ENCODE measurements at places on chromosomes 6 and 20.

DNA sequence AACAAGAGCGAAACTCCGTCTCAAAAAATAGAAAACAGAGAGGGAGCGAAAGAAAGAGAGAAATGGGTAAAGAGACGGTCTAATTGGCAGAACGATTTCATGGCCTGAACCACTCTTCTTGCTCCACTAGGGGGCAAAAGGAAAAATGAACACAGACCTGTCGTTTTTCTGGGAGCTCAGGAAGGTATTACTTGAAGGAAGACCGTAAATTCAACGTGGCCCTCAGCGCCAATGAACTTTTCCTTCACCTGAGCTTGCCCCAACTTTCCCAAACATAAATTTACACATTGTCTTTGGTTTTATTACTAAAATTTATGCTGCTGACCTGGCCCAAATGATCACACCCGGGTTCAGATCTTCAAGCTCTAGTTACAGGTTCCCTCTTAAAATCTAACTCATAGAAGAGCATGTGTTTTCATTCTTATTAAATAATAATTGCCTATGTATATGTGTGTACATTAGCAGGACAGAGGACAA lies 67.3 kb downstream of the ATP9A start:
- DNase-seq = peak; percentile 60

- no peak for DNase-seq
These were observed 5.2 kb downstream of the OR11A1 start for GRCh38 chr6:29451471-29452193.

- no peak for DNase-seq
These were observed 325.9 kb downstream of the PLCB1 start for GRCh38 chr20:8457978-8458377.

GRCh38 chr6:154170106-154170505 lies 131.1 kb downstream of the OPRM1 start:
- no peak for DNase-seq

DNA sequence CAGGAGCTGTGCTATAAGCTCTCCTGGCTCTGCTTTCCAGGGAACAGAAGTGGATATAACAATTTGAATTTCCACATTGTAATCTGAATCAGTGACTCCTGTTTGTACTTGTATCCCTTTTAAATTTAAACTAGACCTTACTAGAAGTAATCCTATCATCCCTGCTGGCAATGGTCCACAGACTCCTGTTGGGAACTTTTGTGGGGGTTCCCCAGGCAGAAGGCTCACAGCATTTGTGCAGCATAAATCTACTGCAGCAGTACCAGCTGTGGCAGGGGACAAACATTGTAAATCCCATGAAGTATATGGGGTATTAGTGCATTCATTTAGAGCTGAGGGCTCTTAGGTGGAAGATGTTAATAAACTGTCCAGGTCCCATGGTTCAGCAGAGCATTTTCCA lies 12.0 kb upstream of the PDCD2 start:
- DNase-seq = no peak

DNA sequence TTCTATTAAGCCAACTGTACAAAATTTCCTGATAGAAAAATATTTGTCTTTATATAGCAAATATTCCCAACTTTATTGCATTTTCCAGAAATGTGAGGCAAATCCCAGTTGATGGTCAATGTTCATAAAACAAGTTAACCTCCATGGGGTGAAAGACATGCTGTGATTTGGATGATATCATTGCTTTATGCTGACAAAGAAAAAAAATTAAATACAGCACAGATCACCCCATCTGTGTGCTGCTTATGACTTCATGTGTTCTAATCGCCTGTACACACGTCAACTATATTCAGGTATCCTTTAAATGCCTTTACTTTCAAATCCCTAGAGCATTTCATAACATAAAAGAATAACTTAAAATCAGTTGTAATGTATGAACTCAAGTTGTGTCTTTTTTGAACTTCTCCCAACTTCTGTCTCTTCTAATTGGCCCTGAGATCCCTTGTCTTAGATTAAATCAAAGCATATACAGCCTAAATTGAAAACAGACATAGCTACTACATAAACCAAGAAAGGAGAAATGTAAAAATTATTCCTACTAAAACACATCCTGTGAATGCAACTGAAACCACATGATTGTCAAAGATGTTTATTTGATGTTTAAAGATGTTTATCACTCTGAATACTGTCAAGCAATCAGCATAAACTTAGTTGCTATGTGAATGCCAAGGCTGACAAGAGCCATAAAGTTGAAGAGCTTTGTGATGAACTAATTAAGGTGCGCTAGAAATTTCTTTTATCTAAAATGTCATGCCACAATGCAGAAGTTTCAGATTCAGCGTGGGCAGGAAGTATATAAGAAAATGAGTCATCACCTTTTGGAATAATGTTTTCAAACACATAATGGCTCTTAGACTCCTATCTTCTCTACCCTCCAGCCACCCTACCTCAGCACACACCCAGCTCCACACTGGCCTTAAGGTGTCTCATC lies 68.7 kb downstream of the FILIP1 start:
- peak; percentile 29 for DNase-seq

- DNase-seq = no peak
These were observed 120.2 kb upstream of the RAB32 start for GRCh38 chr6:146423452-146423851.

DNA sequence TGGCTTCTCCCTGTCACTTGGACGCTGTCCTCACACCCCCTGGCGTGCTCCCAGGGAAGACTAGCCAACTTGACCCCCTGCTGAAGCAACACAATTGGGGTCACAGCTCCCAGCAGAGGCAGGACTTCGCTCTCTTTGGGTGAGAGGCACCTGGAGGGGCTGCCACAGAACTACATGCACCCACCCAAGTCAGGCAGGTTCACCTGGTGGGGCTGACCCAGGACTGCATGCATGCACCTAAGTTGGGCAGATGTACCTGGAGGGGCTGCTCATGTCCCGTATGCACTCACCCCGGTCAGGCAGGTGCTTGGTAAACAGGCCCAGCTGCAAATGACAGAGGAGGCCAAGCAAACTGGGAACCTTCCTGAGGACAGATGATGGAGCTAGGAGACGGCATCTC lies 154.3 kb upstream of the RPS6KA2 start:
- no peak for DNase-seq

GRCh38 chr6:92979281-92979680 lies 440.1 kb downstream of the EPHA7 start:
- DNase-seq = no peak

DNA sequence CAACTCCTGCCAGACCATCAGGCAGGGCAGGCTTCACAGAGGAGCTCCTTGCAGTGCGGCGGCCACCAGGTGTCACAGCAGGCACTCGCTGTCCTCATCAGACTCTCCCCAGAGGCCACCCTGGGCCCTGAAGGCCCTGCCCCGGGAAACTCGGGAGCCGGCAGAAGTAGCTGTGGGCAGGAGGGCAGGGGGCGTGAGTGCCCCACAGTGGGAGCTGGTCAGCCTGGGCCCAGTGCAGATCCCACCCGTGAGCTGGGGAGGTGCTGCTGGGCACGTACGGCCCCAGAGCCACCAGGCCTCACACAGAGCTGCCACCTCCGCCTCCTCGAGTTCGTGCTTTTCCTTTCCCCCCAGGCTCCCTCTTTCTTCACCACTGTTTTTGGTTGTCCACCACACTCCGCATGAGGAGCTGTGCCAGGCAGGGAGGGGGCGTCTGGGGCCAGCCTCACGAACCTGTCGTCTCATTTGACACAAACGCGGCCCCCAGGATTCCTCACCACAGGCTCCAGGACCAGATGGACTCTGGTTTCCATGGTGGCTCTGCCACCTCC lies 33.8 kb downstream of the FRMD1 start:
- no peak for DNase-seq

GRCh38 chr6:107816818-107817217 lies 7.3 kb downstream of the SCML4 start:
- DNase-seq = no peak

- peak; percentile 24 for DNase-seq
These were observed 5.5 kb downstream of the ANKEF1 start for GRCh38 chr20:10040070-10040975.

DNA sequence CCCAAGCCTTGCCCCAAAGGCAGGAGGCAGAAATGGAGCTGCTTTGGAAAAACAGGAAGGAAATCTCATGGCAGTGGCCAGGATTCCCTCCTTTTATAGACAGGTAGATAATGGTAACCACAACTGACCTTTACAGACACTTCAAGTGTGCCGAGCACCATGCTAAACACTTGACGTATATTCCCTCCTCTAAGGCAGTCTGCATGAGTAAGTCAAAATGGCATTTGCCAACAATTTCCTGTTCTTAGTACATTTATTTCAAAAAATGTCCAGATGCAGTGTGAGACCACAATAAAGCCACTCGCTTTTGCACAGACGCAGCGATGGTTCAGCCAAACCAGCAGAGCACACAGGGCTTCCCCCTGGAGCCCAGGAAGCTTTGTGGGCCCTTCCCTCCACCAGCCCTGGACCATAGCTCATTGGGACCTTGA lies 16.5 kb upstream of the GPR6 start:
- no peak for DNase-seq

DNA sequence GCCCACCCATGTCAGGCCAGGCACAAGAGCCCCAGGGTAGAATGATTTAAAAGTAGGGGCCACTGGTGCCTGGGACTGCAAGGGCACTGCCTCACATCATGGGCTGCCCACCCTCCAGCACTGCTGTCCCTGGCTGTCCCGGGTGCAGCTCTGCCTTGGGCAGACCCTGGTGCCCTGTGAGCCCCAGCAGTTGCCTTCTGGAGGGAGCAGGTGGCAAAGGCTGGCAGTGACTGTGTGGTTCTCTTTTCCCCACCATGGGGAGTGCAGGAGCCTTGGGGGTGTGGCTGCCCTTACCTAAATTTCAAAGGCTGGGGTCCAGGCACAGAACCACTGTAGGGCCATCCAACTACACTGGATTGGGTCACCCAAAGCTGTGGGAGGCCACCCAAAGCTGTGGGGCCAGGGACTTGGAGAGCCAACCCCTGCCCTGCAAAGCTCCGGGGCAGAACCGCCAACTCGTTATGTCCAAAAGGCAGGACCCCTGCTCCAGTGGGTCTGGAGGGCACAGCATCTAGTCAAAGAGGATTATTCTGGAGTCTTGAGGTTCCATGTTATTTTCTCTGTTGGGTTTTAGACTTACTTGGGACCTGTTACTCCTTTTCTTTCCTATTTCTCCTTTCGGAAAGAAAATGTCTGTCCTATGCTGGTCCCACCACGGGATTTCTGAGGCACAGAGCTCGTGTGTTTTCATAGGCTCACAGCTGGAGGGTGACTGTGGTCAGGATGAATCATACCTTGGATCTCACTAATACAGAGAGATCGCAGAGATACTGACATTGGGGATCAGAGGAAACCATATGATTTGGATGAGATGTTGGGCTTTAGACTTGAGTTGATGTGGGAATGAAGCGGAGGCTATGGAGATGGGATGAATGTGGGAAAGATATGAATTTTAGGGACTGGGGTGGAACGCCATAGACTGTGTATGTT lies 65.3 kb downstream of the RAMACL start:
- DNase-seq = no peak

DNA sequence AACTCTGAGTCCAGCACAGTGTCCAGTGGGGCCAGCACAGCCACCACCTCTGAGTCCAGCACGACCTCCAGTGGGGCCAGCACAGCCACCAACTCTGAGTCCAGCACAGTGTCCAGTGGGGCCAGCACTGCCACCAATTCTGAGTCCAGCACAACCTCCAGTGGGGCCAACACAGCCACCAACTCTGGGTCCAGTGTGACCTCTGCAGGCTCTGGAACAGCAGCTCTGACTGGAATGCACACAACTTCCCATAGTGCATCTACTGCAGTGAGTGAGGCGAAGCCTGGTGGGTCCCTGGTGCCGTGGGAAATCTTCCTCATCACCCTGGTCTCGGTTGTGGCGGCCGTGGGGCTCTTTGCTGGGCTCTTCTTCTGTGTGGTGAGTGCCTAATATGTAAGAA lies 3.8 kb downstream of the MUC21 start:
- DNase-seq = no peak

DNA sequence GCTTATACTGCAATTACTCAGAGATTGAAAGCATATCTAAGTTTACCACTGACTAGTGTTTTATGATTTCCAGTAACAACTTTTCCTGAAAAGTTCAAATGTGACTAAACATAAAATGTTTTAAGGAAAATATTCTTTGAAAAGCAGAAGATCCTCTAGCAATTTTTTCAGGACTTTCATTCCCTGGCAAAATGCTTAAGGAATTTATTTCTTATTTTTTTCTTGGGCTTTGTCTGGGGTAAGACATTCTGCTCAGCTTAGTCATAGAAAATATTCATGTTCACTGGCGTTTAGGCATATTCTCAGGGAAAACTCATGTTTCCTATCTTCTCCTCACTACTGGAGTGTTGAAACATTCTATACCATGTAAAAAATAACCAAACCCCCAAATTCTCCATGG lies 235.3 kb upstream of the CEP162 start:
- DNase-seq = no peak

GRCh38 chr20:58982406-58983114 lies 1.5 kb downstream of the NELFCD start:
- DNase-seq = no peak

DNA sequence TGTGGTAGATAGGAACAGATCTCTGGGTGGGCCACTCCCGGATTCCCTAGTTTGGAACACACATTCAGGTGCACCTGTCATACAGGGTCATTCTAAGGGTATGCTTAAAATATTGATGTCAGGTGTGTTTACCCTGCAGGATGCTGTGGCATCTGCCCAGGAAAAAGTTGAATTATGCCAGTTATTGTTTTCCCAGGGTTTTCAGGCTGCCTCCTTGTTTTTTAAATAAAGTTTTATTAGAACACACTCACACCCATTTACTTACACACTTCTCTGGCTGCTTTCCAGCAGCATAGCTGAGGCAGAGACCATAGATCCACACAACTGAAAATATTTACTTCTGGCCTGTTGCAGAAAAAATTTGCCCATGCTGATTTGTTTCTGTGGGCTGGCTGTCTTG lies 76.5 kb downstream of the PHACTR3 start:
- no peak for DNase-seq

GRCh38 chr6:133951227-133951626 lies 1.8 kb upstream of the TBPL1 start:
- no peak for DNase-seq

GRCh38 chr20:59131551-59132285 lies 31.9 kb upstream of the ZNF831 start:
- DNase-seq = no peak

DNA sequence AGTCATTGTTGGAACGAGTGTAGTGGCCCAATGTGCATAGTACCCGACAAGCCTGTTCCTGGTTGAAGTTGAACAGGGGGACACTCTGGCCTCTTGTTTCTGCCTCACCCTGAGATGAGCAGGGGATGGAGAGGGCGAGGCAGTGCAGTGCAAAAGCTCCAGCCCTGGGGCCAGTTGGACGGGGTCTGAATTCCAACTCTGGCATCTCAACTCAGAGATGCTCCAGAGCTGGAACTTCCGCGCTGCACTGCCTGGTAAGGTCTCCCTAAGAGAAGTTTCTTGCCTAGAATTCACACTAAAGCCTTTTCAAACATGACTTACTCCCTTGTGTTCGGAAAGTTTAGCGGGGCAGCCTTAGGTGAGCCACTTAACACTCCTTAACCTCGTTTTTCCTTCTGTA lies 72.3 kb upstream of the SLC22A1 start:
- DNase-seq = no peak

GRCh38 chr6:148269386-148269785 lies 73.3 kb upstream of the SASH1 start:
- no peak for DNase-seq

GRCh38 chr6:34414999-34415858 lies 10.6 kb downstream of the RPS10 start:
- DNase-seq = peak; percentile 53

- peak; percentile 66 for DNase-seq
These were observed 29.1 kb upstream of the SASH1 start for GRCh38 chr6:148313488-148313887.
